Stimulated activated CD8-positive, alpha-beta memory T cell treated with anti-CD3 and anti-CD28 coated beads, Interleukin-7, amount 100 ng/mL, for 4 hours (primary cell): ENCODE measurements at places on chromosomes 11 and 22.

DNA sequence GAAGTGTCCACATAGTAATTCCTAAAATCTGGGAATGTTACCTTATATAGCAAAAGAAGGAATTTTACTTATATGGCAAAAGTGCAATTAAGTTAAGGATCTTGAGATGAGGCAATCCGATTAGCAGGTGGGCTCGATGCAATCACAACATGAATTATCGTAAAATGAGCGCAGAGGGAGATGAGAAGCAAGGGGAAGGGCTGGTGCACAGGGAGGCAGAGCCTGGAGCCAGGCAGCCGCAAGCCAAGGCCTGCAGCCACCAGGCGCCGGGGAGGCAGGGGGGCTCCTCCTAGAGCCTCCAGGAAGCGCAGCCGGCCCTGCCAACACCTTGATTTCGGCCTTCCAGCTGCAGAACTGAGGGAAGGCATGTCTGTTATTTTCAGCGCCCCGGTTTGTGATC lies 85.7 kb downstream of the CELSR1 start:
- DNase-seq = no peak

DNA sequence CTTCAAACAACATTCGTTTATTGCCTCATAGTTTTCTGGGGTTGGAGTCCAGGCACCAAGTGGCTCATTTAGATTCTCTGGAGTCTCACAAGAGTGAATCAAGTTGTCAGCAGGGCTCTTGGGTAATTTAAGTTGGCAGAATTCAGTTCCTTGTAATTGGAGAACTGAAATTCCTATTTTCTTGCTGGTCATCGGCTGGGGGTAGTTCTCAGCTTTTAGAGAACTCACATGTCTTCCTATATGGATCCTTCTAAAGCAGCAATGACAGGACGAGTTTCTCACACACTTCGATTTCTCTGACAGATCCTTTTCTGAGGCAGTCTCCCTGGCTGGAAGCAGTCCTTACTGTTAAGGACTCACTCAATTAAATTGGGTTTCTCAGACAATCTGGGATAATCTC lies 17.3 kb upstream of the OOSP4B start:
- DNase-seq = no peak

- DNase-seq = no peak
Measured at GRCh38 chr11:47449541-47449940, 605 bp upstream of the RAPSN start.

- DNase-seq = no peak
Measured at GRCh38 chr22:20194681-20195593, 44.1 kb upstream of the CCDC188 start.

DNA sequence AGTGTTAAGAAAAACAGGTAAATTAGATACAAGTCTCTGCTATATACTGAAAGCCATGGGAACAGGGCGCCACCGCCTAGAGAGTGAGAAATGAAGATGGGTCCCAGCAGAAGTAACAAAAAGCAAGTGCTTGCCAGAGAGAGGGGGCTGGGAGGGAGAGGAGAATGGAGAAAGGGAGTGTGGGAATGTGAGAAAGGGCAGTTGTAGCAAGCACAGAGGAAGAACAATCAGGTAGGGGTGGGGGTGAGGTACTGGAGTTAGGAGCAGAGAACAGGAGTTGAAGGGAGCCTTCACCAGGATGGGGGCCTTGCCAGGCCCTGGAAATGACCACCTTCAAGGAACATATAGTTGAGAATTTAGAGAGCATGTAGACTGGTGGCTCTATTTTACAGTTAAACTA lies 66.8 kb downstream of the TCF20 start:
- no peak for DNase-seq

- DNase-seq = no peak
Measured at GRCh38 chr11:64457416-64458010, 98.6 kb downstream of the RPS6KA4 start.
